AG10803 (cell line): ENCODE measurements at places on chromosomes 3 and 15.

GRCh38 chr15:80747317-80748053 lies 31.7 kb upstream of the CEMIP start:
- no peak for DNase-seq

GRCh38 chr3:12897381-12898289 lies 56.3 kb upstream of the RPL32 start:
- DNase-seq = no peak

- no peak for DNase-seq
Observed at GRCh38 chr3:4595710-4596113, 102.6 kb downstream of the ITPR1 start.

GRCh38 chr3:53803124-53803815 lies 42.9 kb downstream of the CHDH start:
- DNase-seq = no peak

DNA sequence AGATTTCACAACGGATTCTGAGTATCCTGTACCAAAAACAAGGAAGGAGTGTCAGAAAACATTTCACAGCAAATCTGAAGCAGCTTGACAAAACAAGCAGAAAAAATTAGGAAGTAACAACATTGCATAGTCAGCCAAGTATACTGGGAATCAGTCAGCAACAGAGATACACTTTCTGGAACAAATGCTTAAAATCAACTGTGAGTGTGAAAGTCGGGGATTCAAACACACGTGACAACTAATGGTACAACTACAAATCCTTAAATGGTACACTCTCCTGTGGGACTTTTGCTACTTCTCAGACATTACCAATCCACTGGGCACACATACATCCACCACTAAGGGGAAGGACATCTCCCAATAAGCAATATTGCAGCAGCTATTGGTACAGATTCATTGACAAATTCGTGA lies 296.6 kb upstream of the MME start:
- no peak for DNase-seq

DNA sequence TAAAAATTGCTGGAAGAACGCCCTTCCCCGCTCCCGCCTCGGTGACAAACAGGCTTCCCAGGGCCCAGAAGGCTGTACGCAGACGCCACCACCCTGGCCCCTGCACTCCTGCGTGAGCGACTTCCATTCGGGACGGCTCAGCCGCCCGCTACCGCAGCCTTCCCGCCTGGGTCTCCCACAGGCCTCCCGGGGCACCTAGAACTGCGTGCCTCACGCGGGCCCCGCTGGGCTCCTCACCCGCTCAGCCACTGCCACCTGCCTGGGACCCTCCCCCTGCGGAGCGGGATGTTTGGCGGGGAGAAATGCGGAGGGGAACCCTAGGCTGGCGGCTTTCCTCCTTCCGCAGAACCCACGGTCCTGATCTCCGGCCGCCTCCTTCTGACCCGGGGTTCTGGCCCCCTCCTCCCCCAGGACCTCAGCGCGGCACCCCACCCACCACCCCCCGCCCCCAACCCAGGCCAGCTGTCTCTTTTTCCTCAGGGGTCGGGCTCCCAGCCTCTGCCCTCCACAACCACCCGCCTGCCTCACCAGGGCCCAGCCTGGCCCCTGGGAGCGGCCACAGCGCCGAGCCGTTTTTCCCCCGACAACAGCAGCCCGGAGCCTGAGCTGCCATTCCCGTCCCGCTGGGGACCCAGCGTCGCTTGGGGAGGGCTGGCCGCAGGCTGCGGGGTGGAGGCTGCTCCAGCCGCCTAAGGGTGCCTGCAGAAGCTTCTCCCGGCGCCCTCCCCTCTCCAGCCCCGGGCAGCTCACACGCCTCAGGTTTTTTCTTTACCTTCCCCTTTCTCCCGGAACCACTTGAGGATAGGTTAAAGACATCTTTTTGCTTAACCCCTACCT lies 27.6 kb upstream of the RAB7A start:
- DNase-seq = peak; percentile 35

- no peak for DNase-seq
Observed at GRCh38 chr3:171458071-171458863, 1.9 kb downstream of the TNIK start.

- no peak for DNase-seq
Observed at GRCh38 chr15:84800365-84800806, 16.8 kb upstream of the ALPK3 start.

DNA sequence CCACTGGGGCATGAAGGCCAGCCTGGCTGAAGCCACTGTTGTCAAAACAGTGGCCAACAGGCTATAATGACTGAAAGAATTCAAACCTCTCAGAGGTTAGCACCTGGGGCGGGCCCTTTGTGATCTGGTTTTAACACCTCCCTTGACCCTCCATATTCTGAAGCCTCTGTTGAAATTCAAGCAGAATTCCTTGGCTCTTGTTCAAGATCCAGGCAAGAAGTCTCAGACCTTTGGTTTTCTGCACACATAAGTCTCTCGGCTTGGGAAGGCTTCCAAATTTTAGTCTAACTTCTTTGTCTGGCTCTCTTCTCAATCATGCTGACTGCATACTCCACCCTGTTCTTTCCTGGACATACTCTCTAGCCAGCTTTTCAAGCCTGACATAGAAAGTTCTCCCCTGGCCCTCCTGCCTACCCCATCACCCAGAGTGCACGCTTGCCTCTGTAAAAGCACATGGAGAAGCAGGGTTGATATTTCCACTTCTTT lies 144.5 kb downstream of the PDZRN3 start:
- peak; percentile 70 for DNase-seq

DNA sequence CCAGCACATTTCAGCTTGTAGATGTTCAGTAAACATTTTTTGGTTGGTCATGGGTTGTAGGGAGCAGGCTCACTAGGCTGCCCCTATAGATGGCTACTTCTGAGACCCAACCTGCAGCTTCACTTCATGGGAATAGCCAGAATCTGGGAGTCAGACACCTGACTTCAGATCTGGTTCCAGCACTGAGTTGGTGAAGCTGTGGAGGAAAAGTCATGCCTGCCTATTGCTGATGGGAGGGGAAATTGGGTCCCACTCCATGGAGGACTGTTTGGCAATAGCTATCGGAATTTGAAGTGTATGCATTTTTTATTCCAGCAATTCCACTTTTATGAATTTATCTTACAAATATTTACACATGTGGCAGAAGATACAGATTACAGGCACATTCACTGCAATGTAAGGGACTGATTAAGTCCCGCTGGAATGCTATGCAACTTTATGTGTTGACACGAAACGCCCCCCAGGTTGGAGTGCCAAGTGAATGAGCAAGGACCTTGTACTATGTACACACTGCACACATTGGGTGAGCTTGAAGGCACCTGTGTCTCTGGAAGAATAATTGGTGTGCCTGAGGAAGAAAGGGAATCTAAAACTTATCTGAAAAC lies 7.8 kb upstream of the CCR1 start:
- DNase-seq = peak; percentile 48
